ENCODE measurements at places on chromosomes 12 and 14.

- DNase-seq = no peak
Measured at GRCh38 chr12:51399891-51400290, 8.7 kb upstream of the GALNT6 start.

DNA sequence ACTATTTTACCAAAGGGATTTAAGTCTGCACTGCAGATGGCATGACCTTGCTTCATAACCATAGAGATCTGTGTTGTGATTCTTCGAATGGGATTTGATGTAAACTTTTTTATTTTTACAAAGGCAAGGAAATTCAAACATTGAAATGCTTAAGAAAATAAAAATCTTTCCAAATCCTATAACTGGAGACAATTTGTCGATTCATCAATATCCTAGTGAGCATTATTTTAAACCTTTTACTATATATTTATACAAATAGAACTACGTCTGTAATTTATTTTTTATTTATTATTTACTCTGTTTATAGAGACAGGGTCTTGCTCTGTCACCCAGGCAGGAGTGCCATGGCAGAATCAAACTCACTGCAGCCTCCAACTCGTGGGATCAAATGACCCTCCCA, 14.3 kb upstream of the SCAF11 start:
- no peak for DNase-seq

DNA sequence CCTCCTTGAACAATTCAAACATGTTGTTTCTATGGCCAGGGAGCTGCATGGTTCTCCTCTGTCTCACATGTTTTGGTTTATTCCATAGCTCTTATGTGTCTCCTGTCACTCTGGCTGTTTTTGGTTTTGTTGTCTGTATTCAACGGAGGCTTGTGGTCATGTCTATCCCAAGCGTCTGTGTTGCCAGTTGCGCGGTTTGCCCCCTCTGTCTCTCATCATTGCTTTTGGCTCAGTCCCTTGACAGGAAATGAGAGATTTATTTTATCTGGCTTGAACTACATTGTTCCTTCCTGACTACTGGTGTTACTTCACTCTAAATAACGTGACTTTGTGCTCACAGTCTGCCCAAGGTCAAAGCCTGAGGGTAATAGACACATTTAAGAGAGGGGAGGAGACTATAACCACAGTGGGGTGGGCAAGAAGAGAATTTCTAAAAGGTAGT, 96.4 kb upstream of the SOX5 start:
- DNase-seq = peak; percentile 50

DNA sequence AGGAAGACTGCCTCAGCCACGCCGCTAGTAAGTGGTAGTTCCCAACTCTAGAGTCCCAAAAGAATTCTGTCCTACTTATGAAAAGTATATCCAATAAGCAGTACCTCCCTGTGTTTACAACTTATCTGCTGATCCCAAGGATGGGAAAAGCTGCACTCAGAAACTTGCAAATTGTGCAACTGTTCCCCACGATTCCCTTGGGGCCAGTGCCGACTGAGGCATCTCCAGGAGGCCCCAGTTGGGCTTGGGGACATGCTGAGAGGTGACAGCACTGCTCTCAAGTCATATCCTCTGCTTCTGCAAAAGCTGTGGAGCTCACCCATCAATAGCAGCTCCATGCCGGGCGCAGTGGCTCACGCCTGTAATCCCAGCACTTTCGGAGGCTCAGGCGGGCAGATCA, 23.7 kb downstream of the SPRING1 start:
- DNase-seq = no peak

- DNase-seq = no peak
Measured at GRCh38 chr12:19515179-19515578, 75.9 kb downstream of the AEBP2 start.
